ENCODE measurements at places on chromosomes 4 and X.

GRCh38 chr4:26692014-26692726 lies 108.3 kb downstream of the TBC1D19 start:
- DNase-seq, result no peak

DNA sequence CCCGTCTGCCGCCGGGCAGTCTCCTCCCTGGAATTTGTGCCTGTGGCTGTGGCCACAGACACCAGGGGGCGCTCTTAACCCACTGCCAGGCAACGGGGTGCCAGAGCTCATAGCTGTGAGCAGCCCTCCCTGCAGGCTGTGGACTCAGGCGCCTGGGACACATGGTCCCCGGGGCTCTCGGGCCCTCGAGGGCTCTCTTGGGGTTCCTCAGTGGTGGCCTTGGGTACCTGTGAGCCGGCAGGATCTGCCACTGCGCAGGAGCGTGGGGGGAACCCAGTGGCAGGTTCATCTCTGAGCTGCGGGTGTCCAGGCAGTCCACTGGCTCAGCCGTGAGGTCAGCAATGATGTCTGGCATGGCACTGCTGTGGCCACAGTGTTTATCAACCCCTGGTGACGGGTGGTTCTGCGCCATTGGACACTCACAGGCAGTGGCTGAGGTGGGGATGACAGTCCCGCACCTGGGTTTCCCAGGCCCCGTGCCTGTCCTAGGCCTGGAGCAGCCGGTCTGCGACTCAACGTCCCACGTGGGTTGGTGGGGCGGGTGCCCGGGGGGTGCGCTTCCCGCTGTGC lies 37.2 kb downstream of the PCGF3 start:
- DNase-seq, result peak; percentile 62

GRCh38 chr4:39732728-39733127 lies 34.8 kb downstream of the UBE2K start:
- no peak for DNase-seq

GRCh38 chr4:79454656-79455055 lies 46.6 kb upstream of the GK2 start:
- no peak for DNase-seq

DNA sequence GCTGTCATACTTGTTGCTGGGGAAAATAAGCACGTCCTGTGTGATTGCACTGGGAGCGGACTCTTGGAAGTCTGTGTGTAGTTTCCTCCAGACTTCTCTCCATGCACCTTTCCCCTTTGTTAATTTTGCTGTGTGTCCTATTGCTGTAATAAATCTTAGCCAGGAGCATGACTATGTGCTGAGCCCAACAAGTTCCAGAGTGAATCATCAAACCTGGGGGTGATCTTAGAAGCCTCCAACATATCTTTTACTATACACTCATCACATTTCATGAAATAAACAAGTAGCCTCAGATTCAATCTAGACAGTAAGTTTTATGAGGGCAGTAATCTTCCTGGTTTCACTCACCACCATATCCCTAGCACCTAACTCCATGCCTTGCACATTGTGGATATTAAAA lies 43.3 kb upstream of the FGF13 start:
- no peak for DNase-seq

- no peak for DNase-seq
Observed at GRCh38 chrX:136856551-136856950, 24.0 kb downstream of the RBMX start.

GRCh38 chr4:158906073-158906472 lies 137.2 kb downstream of the FNIP2 start:
- no peak for DNase-seq

GRCh38 chrX:130245441-130245840 lies 23.3 kb downstream of the ZNF280C start:
- DNase-seq, result no peak

GRCh38 chrX:72086995-72087394 lies 44.7 kb downstream of the RTL5 start:
- no peak for DNase-seq

DNA sequence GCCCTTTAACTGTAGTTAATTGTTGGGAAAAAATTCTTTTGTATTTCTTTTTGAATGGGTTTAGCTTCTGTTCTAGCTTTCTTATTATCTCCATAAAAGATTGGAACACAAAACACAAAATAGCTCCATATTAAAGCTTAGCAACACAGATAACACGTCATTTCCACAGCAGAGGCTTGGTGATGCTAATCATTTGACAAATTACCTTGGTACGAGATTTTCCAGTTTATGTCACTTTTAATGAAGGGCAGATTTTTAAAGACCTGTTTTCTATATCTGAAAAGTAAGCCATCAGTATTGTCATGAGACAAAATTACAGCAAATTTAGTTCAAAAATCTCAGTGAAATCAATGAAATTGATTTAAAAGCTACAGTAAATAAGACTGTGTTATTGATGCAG lies 27.4 kb downstream of the FAM149A start:
- no peak for DNase-seq

DNA sequence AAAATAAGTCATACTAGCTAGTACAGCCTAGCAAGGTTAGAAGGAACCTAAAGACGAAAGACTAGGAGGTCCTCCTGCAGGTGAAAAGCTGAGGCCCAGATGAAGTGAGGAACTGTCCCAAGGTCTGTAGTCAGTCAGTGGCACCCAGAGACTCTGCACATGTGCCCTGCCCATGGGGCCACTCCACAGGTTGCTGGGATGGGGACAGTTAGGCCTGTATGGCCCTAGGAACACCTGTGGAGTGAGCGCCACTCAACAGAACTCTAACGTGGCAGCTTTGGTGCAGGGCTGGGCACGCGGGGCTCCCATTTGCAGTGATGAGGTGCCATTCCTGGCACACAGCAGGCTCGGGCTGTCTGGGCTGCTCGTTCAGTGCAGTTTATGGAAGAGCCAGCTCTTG lies 14.8 kb downstream of the ZNF185 start:
- DNase-seq, result no peak

GRCh38 chrX:118550792-118551191 lies 55.2 kb downstream of the DOCK11 start:
- no peak for DNase-seq

DNA sequence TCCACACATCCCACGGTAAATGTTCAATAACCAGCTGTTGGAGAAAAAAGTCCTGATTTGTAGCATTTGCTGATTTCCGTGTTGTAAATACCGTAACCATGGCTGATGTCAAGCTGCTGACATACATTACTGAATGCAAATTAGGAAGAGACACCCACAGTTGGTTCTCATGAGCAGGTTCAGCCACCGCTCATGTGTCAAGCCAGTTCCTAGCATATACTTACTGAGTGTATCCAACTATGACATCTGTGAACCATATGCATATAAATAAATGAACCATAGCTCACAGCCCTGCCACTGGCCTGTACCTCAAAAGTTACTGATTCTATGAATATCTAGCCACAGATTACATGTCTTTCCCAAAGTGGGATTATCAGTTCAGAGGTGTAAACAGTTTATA lies 29.5 kb downstream of the FHDC1 start:
- DNase-seq, result no peak

DNA sequence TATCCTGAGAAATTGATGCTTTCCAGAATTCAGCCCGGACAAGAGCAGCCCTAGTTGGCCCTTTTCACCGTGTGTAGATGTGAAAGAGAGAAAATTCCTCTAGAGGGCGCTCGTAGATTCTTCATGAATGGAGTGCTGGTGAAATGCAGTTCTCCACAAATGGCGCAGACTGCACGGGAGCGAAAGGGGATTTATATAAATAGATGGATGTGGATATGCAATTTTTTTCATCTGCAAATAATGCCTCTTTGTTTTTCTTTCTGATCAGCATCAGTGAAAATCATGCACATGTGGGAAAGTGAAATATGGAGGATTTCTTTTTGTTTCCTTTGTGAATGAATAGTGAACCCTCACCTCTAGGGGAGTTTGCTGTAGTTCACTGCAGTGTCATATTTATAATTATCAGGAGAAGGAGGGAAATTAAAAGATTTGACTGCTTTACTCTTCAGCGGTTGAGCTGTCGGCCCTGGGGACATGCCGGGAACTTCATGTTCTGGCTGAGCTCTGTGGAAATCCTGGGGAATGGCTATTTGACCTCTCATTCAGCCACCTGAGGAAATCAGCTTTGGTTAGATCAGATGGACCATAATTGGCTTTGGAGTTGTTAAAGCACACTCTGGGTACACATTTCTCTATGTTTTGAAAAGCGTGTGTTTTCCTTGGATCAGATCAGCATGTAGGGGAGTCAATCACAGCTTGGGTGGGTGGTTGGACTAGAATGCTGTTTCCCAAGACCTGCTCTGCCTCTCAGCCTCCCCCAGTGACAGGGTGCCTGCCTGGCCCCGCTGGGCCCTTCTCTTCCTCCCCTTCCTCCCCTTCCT lies 115.0 kb upstream of the SHISA3 start:
- DNase-seq, result no peak

DNA sequence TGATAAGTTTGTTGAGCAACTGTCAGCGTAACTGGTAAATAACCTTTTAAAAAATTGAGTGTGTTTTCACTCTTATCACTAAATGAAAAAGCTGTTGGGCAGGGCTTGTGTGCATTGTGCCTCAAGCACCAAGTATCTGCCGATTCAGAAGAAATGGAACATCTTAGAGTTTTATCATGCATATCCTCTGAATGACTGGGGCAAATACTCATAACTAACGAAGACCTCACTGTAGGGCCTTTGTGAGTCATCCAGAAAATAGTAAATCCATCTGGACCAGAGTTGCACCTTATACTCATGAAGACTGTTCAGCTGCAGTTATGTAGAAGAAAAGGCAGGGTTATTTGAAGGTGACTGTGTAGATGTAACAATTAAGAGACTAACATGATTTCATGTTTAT lies 222.1 kb downstream of the CAMK2D start:
- no peak for DNase-seq

DNA sequence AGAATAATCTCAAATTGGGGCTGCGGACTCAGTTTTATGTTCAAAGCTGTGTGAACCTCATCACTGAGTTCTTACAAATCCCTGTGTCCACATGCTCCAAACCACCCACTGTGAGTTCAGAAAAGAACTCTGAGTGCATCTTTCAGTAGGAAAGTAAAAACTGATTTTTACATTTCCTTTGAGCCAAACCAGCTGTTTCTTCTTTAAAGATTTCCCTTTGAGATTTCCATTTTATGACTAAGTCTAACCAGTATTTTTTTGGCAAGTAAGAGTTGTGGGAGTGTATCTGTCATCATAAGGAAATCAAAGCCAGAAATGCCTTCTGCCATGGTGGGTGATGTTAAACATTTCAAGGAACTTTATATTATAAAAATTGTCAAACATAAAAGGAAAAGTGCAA lies 100.0 kb downstream of the TET2 start:
- no peak for DNase-seq

- DNase-seq, result no peak
Observed at GRCh38 chr4:70818921-70819320, 20.8 kb downstream of the GRSF1 start.

GRCh38 chrX:130321550-130321949 lies 18.2 kb upstream of the SLC25A14 start:
- DNase-seq, result no peak

GRCh38 chr4:115233600-115233999 lies 120.2 kb upstream of the NDST4 start:
- DNase-seq, result no peak

- peak; percentile 36 for DNase-seq
Observed at GRCh38 chrX:136880003-136880451, 498 bp downstream of the RBMX start.
